Activated T-helper 2 cell treated with anti-CD3 and anti-CD28 coated beads, Interferon-gamma antibody, Interleukin-2, Interleukin-4, amounts not matched to agents 10 μg/mL and 5 μg/mL and 100 μg/mL, durations not matched to agents 14 hours and 24 hours and 36 hours (primary cell): ENCODE measurements at places on chromosomes 2 and 18. TPM values are rescaled to one million over a fixed set of nuclear protein-coding genes. Genes with fewer than 3 reads are reported as not detected.

DNA sequence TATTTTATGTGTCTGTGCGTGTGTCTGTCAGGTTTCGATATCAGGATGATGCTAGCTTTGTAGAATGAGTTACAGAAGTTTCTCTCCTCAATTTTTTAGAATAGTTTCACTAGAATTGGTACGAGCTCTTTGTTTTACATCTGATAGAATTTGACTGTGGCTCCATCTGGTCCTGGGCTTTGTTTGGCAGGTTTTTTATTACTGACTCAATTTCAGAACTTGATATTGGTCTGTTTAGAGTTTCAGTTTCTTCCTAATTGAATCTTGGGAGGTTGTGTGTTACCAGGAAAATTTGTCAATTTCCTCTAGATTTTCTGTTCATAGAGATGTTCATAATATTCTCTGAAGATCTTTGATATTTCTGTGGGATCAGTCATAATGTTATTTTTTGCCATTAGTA is 289.4 kb upstream of the COL3A1 start:
- no peak overlapping the region for H3K4me3 ChIP-seq

TCF4 gene
- 5.5 and 8.4 TPM in 2 replicates for total RNA-seq

DNA sequence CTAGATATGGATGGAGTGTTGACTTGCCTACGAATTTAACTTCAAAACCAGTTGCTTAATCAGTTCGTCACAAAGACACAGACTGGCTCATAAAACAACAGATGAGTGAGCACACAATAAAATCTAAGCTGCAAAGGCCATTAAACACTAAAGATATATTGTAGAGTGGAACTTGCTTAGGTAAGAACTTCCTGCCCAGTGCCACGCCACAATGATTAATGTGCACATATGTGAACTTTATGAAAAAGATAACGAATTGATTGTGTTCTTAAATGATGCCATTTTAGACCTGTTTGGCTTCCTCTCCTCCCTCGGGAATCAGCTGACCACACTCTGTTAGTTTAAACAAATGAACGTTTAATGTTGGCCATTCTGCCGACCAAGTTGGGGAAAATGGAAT is 2031.3 kb upstream of the CELF4 start:
- DNase-seq: no peak
- no peak overlapping the region for H3K27ac ChIP-seq
- no peak overlapping the region for H3K4me3 ChIP-seq

TRAK2 gene
- 27.1 and 27.7 TPM in 2 replicates for total RNA-seq

CCDC74B gene
- total RNA-seq: 0.94 and 1.1 TPM in 2 replicates

DNA sequence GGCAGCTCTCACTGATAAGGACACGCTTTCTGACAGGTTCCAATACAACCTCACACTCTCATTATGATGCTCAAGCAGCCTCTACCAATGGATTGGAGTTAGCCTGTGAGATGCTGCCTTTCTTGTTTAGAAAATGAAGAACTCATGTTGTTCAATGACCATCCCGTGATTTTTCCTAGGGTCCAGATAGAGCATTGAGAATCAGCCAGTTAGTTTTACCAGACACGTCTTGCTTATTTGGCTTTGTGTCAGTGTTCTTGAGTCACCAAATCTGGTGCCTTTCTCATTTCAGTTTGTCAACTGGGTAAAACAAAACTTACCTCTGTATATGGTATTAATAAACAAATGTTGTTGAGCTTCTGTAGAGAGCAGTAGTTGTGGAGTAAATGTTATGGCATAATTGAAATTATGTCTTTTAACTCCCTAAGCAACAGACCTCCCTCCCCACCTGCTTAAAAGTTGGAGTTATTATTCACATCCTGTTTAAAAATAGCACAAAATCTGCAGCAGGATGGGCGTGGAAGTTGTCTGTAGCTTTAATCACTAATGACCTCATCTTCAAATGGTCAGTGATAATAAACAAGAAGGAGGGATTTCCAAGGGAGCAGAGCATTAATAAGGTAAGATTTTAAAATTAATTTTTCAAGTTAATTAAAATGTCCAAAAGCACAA is 167.3 kb downstream of the HRH4 start:
- H3K27me3 ChIP-seq: no peaks in the 10 kb centered on the region
- no peaks in the 10 kb centered on the region for H3K4me1 ChIP-seq
- no peaks in the 10 kb centered on the region for H3K36me3 ChIP-seq
- no peak for DNase-seq

GRCh38 chr2:134225841-134226240 is 28.0 kb upstream of the MGAT5 start:
- H3K4me3 ChIP-seq: no peak overlapping the region
- peaks cover 4% of the 10 kb centered on the region for H3K4me1 ChIP-seq
- H3K36me3 ChIP-seq: peaks cover 5% of the 10 kb centered on the region
- DNase-seq: no peak

DNA sequence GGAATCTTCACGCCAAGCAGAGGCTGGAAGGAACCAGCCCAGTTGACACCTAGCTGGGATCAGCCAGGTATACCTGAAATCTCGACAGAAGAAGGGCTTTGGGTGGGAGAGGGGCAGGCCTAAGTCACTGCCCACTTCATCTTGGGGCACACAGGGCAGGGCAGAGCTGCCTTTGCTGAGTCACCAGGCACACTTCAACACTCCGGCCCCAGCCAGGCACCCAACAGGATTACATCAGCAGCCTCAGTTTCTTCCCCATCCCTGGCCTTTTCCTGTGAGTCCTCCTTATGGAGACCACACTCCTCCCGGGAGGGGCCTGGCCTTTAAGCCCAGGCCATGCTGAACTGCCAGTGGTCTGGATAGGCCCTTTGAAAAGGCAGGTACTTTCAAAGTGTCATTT is 201.7 kb upstream of the HS6ST1 start:
- H3K4me3 ChIP-seq: no peak overlapping the region
- H3K36me3 ChIP-seq: no peaks in the 10 kb centered on the region
- H3K27ac ChIP-seq: no peak overlapping the region
- peaks cover 21% of the 10 kb centered on the region for H3K4me1 ChIP-seq
- no peak for DNase-seq

GRCh38 chr2:172843266-172843582 is 107.6 kb downstream of the RAPGEF4 start:
- no peak overlapping the region for H3K27ac ChIP-seq
- no peak overlapping the region for H3K4me3 ChIP-seq
- peaks cover 11% of the 10 kb centered on the region for H3K27me3 ChIP-seq
- DNase-seq: no peak
- no peaks in the 10 kb centered on the region for H3K4me1 ChIP-seq

DNA sequence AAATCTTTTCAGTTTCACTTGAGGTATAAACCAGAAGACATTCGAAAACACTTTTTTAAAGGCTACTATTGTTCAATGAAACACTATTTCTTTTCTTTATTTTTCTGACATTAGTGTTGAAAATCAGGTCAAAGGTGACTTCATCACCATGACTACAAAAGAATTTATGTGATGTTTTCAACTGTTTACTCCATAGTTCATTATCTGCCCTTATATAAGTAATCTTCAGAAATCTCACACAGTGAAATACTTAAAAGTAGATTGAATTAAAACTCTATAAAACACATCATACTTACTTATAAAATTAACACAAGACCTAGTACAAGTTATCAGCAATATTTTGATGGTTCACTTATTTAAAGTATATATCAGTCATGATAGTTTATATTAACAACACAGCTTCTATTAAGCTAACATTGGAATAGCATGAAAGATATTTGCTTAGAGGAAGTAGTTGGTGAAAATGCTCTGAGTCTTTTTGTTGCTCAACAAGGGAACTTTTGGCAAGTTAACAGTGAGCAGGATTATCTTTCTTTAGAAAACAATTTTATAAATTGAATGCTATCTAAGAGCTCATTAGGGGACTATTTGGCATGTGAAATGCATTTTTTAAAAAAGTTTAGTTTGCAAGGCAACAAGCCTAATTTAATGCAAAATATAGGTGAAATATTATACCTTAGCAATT is 60.8 kb downstream of the MC4R start:
- H3K4me3 ChIP-seq: no peak overlapping the region
- no peak for DNase-seq
- H3K27ac ChIP-seq: no peak overlapping the region
- H3K36me3 ChIP-seq: no peaks in the 10 kb centered on the region
- H3K4me1 ChIP-seq: no peaks in the 10 kb centered on the region
- no peaks in the 10 kb centered on the region for H3K27me3 ChIP-seq

- no peak overlapping the region for H3K27ac ChIP-seq
- H3K4me3 ChIP-seq: no peak overlapping the region
- no peaks in the 10 kb centered on the region for H3K4me1 ChIP-seq
- no peaks in the 10 kb centered on the region for H3K36me3 ChIP-seq
- H3K27me3 ChIP-seq: no peaks in the 10 kb centered on the region
- no peak for DNase-seq
Measured at GRCh38 chr2:78245394-78246135, 723.4 kb upstream of the LRRTM4 start.

GRCh38 chr2:199459286-199460100 is 1.8 kb upstream of the SATB2 start:
- peaks cover 17% of the 10 kb centered on the region for H3K4me1 ChIP-seq
- H3K4me3 ChIP-seq: peak overlapping the region; percentile 86
- H3K27ac ChIP-seq: no peak overlapping the region
- H3K27me3 ChIP-seq: peaks cover 55% of the 10 kb centered on the region
- no peaks in the 10 kb centered on the region for H3K36me3 ChIP-seq

DNA sequence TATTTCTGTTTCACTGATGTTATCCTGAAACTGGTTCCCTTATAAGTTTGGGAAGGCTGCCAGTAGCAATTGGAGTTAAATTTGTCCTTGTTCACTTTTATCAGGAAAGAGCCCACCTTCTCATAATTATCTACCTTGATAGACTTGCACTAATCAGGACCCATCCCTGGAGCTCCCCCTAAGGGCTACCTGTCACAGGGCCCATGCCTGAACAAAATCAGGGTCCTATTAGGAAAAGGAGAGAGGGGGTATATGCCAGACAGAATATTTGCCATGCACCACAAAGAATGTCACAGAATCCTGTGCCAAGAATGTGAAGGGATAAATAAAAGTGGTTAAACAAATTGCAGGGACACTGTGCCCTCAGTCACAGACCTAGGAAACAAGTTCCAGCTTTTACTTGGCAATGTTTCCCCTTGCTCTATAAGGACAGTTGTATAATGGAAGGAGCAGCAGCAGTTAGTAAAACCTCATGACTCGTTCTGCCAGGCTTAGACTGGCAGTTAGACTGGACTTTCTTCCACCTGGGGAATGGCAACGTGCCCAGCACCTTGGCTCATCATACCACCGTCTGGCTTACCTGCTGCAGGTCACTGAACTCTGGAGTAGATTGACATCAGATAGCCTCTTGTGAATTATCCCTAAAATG is 32.3 kb upstream of the VWC2L start:
- no peak overlapping the region for H3K4me3 ChIP-seq
- DNase-seq: no peak
- H3K36me3 ChIP-seq: no peaks in the 10 kb centered on the region
- no peaks in the 10 kb centered on the region for H3K27me3 ChIP-seq
- H3K4me1 ChIP-seq: peaks cover 3% of the 10 kb centered on the region

GRCh38 chr2:233803292-233803911 is 25.3 kb downstream of the MROH2A start:
- H3K27me3 ChIP-seq: no peaks in the 10 kb centered on the region
- DNase-seq: no peak
- no peak overlapping the region for H3K27ac ChIP-seq
- H3K4me1 ChIP-seq: no peaks in the 10 kb centered on the region
- H3K4me3 ChIP-seq: no peak overlapping the region

GRCh38 chr2:212181646-212182045 is 357.0 kb downstream of the ERBB4 start:
- H3K27me3 ChIP-seq: no peaks in the 10 kb centered on the region
- H3K27ac ChIP-seq: no peak overlapping the region
- DNase-seq: no peak
- H3K4me3 ChIP-seq: no peak overlapping the region

- H3K4me1 ChIP-seq: peaks cover 39% of the 10 kb centered on the region
- H3K27ac ChIP-seq: no peak overlapping the region
- no peaks in the 10 kb centered on the region for H3K27me3 ChIP-seq
Measured at GRCh38 chr2:160379399-160379798, 114.2 kb downstream of the RBMS1 start.

- peaks cover 5% of the 10 kb centered on the region for H3K4me1 ChIP-seq
- no peaks in the 10 kb centered on the region for H3K36me3 ChIP-seq
- DNase-seq: no peak
- H3K4me3 ChIP-seq: no peak overlapping the region
- peaks cover 26% of the 10 kb centered on the region for H3K27me3 ChIP-seq
Measured at GRCh38 chr2:227607941-227608340, 6.7 kb downstream of the SCYGR3 start.

DNA sequence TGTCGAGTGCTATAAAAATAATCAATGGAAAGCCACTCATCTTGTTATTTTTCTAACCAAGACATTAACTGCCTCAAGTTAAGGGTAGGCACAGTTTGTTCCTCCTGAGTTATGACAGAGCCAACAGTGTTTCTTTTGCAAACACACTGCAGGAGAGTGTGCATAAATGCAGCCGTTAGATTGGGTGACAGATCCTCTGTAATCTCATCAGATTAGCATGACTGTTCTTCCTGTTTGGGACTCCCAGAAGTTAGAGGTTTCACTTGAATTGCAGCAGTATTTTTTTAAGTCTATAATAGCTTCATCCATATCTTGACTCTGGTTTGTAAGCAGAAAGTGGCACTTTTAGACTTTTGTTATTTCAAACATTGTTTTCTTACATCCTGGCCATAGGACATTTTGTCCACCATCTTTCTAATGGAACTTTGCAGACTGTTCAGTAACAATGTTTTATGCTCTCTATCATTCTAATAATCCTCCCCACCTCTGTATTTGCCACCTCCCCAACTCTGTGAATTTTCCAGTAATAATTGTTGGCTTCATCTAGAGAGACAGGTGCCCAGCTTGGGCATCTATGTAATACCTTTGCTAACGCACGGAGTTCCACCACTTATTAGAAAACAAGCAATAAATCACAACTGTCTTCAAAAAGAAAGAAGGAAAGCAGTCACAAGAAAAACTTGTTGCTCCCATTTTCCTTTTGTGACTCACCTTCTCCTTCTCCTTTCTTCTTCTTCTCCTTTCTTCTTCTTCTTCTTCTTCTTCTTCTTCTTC is 560.0 kb downstream of the ADCYAP1 start:
- DNase-seq: no peak
- peaks cover 1% of the 10 kb centered on the region for H3K4me1 ChIP-seq
- no peaks in the 10 kb centered on the region for H3K36me3 ChIP-seq

GRCh38 chr2:222442665-222443064 is 18.3 kb downstream of the SGPP2 start:
- H3K4me3 ChIP-seq: no peak overlapping the region
- DNase-seq: no peak
- peaks cover 2% of the 10 kb centered on the region for H3K4me1 ChIP-seq
- H3K36me3 ChIP-seq: no peaks in the 10 kb centered on the region
